ENCODE measurements at places on chromosomes 12 and 14.

DNA sequence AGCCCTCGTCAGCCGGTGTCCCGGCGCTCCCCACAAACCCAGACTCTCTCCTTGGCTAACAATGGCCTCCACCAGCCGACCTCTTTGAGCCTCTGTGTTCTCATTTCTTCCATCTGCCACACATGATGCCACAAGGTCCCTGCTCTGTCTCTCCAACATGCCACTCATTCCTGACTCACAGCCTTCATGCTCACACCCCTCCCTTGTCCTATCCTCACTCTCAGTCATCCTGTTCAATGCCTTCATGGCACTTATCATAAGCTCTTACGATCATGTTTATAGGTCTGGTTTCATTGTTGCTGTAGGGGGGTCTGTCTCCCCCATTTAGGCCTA is 9.6 kb upstream of the SERPINA11 start:
- DNase-seq, result no peak

GRCh38 chr12:49369411-49370145 is 2.3 kb downstream of the SPATS2 start:
- DNase-seq, result peak; percentile 5

GRCh38 chr12:120237360-120238171 is 28.0 kb downstream of the PXN start:
- DNase-seq, result peak; percentile 82

- no peak for DNase-seq
These were observed 1.4 kb downstream of the CALCOCO1 start for GRCh38 chr12:53725824-53726223.

DNA sequence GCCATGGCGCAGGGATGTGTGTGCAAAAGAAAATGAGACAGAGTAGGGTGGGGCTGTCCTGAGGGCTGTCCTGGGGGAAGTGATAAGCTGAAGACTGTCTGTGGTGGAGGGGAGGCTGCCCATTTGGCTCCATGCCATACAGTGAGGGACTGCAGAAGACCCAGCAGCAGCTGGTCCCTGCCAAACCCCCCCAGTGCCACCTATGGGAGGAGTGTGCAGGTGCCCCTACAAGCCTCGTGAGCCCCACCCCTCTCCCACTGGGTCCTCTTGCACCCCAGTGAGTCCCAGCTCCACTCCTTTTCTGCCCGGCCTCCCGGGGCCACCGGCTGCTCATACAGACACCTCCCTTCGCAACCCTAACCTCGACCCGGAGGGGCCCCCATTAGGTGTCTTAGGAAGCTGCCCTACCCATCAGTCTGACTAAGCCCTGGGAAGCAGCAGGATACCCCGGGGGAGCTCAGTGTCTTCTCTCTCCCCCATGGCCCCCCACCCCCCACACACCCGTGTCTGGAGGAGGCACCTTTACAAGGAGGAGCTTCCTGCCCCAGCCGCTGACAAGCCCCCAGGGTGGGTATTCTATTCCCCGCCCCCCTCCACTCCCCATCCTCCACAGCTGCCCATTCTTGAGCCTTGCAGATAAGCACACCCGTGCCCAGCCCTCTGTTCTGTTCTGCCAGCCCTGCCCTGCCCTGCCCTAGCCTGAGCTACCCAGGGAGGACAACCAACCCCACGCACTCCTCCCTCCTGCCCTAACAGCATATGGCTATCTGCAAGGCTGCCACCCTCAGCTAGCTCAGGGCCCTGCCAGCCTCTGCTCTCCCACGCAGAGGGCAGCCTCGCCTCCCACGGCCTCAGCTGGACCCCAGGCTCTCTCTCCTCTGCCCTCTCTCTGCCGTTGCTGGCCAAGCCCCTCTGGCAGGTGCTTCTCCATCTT is 41.9 kb downstream of the SLC6A12 start:
- no peak for DNase-seq

DNA sequence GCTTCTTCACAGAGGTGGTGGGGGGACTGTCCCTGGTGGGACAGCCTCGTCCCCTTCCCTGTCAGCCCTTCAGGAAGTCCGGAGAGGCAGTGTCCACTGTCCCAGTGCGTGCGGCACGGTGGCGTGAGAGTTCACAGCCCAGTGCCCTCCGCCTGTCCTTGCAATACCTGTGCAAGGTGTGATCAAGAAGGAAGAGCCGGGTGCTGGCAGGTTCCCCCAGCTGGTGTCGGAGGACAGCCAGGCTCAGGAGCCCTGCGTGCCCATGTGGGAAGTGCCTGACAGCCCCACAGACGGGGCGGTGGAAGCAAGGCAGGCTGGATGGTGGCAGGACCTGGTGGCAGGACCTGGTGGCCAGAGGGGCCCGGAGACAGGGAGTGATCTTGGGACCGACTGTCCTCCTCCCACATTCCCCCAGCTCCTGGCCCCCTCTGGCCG is 16.4 kb downstream of the NOC4L start:
- no peak for DNase-seq

DNA sequence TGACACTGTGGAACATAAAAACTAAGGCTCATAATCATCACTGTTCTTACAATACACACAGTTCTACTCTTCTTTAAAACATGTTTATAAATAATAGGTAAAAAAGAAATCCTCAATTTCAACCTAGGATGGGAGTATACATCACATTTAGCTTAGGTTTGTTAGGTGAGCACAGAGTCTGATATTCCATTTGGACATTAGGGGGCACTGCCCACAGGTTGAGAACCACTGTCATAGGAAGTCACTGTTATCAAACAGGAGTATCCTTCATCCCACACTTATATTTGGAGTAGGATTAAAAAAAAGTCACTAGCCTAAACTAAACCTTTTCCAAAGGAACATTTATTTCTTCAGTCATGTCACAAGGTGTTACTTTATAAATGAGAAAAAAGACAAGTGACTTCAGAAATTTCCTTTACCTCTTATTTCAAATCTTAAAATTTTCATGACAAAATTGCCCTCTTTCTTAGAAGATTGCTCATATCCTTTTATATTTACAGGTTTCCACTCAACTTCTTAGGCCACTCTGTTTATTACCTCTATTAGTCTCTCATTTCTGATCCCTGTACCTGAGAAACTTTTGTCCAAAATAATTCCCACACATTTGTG is 240.6 kb downstream of the CPNE8 start:
- no peak for DNase-seq

DNA sequence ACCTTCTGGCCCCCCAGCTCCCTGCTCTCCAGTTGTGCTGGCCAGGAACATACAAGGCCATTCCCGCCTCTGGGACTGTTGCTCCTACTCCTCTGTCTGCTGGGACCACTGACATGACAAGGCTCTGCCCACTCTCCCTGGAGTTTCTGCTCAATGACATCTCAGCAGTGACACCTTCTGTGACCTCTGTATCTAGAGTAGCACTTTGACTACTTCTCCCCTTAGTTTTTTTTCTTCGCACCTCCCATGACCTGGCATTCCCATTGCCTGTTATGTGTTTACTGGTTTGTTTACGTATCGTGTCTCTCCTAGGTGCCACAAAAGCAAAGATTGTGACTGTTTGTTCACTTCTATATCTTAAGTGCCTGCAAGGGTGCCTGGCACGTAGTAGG is 40.1 kb upstream of the TMEM263 start:
- DNase-seq, result no peak

DNA sequence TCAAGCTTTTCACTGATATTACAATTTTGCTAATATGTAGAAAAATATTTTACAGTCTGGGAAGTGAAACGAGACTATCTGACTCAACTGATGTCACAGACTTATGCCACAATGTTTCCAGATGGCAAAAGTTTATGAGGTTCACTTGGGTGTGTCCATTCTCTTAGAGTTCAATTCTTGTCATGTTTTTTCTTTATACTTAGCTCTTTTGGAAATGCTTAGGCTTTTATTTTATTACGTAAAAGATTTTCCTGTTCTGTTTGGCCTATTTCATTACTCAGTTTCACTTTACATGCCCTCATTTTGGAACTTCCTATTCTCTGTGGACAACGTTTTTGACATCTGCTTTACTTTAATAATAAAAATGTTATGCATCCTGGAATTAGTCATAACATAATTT is 2.1 kb upstream of the PDZRN4 start:
- no peak for DNase-seq

- DNase-seq, result no peak
These were observed 2.7 kb upstream of the CDKN1B start for GRCh38 chr12:12714276-12715021.

DNA sequence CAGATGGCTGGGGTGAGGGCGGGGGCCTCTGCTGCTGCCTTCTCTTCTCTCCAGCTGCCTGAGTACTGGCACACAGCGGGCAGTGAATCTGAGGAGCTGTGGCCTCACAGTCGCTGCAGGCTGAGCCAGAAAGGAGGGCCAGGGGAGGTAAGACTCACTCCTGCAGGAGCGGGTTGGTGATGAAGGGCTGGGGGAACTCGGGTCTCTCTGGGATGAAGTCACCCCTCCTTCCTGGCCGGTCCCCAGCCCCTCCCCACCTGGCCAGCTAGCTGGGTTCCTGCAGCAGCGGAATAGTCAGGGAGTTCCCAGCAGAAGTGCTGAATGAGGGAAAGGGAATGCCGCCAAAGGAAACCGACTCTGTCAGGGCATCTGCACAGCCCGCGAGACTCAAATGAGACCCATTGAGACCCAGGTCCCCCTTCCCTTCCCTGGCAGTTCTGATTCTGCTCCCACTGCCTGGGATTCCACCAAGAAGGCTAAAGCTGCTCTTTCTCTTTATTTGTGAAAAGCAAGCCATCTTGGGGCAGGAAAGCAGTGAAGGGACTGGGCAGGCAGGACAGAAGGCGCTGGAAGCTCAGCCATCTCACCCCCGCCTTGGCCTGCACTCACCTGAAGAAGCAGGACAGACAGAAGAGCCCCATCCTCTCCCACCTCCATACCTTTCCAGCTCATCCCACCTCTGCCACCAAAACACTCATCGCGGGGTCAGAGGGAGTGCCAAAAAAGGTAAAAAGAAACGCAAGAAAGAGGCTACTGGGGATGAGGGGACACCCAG is 5.3 kb downstream of the NGB start:
- DNase-seq, result peak; percentile 48

- DNase-seq, result no peak
These were observed 6.7 kb upstream of the KRT1 start for GRCh38 chr12:52686756-52687487.

DNA sequence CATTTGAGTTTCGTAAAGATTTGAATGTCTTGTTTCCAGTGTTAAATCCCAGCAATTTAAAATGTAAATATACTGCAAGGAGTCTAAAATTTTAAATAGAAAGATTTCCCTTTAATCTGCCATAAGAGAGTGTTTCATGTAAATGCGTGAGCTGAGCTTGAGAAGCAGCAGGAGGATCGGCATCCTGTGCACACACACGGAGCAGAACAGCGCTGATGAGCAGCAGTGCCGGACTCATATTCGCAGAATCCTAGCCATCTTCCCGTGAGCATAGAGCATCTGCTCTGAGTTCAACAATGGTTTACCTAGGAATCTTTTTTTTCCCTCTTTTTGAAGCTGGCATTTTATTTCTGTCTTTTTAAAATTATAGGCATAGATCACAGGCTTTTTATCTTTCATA is 29.8 kb upstream of the AMN start:
- DNase-seq, result no peak

GRCh38 chr12:132243596-132244310 is 85.6 kb downstream of the GALNT9 start:
- no peak for DNase-seq

GRCh38 chr14:76767681-76768656 is 6.7 kb downstream of the VASH1 start:
- DNase-seq, result no peak

DNA sequence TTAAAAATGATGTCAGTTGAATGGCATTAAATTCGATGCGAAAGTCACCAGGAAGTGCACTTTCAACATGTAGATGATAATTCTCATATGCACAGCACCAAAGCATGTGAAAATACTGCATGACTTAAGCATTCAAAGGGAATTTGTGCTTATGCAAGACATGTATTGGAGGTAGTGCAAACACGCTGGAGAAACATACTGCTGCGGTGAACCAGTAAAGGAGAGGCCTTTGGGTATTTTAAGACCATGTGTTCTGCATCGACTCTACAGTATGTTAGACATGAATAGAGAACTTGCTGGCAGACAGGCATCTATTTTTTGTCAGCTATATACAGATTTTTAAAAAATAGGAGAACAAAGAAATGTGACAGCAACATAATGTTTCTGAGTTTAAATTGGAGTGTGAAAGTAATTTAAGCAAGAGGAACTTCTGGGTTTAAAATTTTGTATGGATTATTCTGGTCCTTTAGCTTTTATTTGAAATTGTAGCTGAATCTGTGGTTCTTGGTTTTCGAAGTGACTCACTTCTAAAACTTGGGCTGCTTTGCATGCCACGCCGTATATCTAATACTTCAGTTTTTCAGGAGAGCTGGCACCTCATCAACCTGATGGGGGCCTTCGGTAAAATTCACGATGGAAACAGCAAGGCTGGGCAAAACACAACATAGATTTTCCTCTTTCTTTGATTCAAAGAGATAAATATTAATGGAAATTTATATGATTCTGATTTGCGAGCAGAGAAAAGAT is 408.7 kb downstream of the APAF1 start:
- DNase-seq, result no peak

GRCh38 chr12:45973526-45973925 is 16.8 kb downstream of the SCAF11 start:
- DNase-seq, result no peak

DNA sequence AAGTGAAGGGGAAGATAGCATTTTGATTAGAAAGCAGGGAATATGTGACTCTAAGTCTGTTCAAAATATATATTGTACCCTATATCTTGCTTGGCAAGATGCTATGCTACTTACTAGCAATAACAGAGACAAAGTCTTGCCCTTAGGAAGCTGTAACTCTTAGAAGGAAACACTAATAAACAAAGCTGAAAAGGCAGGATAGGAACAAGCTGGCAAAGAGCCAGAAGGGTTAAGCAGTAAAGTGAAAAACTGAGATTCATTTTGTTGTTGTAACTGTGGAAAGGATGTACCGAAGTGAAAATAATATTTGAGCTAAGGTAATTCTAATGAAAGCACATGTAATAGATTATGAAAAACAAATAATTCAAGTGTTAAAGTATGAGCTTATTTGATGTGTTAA is 527.1 kb upstream of the FLRT2 start:
- DNase-seq, result no peak

DNA sequence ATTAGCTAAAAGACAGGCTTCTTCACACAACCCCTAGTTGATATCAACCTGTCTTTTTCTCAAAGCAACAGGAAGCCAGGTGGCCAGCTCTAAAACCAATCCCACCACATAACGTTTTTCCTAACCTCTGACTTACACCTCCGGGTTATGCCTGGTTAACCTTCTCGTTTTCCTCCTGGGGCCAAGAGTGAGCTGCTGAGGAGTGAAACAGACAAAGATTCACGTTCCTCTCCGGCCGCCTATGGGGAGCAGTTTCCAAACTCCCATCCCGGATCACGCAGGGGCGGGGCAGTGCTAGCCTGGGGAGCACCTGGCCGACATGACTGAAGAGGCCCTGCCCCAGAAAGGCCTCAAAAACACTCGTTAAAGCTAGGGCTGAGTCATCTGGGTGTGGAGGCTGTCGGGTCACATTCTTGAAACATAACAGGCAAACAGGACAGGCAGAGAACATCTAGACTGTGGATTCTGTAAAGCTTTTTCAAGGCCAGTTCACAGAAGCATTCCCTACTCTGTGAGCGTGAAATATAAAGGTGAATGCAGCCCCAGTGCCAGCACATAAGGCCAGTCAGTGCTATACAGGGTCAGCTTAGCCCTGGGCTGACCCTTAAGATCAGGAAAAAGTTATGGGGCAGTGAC is 25.9 kb upstream of the LGALS3 start:
- no peak for DNase-seq

- DNase-seq, result no peak
These were observed 56.4 kb downstream of the GOLGA5 start for GRCh38 chr14:92850492-92850891.

GRCh38 chr14:102516531-102517391 is 7.2 kb upstream of the ANKRD9 start:
- no peak for DNase-seq
